ENCODE measurements at places on chromosomes 6 and 20.

DNA sequence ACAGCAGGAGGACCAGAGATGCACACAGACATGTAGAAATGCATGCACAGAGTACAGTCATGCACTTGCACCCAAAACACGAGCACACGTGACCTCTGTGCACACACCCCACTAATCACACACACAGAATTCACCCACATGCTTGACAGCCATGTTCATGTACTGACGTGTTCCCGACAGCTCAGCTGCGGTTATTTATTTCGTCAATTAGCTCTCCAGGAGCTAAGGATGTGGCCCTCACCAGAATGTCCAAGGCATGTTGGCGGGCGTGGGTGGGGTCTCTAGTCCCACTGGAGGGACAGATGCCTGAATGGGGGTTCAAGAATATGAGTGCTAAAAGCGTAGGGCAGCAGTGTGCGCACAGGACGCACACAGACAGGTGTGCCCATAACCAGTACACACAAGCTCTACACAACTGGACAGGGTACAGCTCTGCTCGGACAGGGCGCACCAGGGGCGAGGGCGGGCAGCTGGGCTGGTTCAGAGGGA lies 571 bp upstream of the PRPF6 start:
- DNase-seq = no peak

GRCh38 chr6:13764996-13765395 lies 49.4 kb downstream of the MCUR1 start:
- DNase-seq = no peak

- peak; percentile 86 for DNase-seq
Measured at GRCh38 chr6:148177589-148178233, 164.9 kb upstream of the SASH1 start.

GRCh38 chr20:23212464-23212995 lies 126.4 kb upstream of the CD93 start:
- DNase-seq = no peak

DNA sequence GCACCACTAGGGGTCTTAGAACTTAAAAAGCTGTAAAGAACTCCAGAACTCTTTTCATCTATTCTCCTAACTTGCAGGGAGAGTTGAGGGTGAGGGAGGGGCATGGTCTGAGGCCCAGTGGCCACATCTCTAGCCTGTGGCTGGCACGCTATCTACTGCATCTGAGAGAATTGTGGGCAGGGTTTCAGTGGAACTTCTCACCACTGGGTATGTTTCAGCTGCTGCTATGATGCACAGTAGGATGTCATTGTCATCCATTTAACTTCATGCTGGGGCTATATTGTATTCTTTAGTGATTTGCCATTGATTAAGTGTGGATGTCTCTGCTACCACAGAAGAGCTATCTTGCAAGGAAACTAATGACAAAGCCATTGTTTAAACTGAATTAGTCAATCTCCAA lies 4.5 kb downstream of the TMEM14A start:
- no peak for DNase-seq

- no peak for DNase-seq
Measured at GRCh38 chr6:30928677-30929076, 3.3 kb downstream of the SFTA2 start.

DNA sequence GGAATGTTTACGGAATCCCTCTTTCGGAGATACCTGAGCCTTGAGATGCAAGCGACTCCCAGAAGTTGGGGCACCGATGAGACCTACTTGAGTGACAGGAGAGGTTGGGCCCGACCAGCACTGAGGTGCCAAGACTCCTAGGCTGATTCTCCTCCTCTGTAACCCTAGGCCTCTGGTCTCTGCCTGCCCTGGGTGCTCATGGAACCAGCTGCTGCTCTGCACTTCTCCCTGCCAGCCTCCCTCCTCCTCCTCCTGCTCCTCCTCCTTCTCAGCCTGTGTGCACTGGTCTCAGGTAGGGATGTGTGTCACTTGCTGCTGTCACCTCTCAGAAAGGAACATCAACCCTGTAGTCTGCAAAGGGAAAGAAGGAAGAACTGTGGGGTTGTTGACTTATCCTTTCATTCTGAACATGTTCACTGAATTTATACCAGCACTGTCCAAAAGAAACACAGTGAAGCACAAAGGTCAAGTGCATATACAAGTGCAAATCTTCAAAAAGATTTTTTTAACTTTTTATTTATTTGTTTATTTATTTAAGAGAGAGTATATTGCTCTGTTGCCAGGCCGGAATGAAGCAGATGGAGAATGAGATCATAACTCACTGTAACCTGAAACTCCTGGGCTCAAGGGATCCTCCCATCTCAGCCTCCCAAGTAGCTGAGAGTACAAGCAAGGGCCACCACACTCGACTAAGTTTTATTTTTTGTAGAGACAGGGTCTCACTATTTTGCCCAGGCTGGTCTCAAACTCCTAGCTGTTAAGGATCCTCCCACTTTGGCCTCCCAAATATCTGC lies 913 bp downstream of the BTN2A2 start:
- DNase-seq = no peak

GRCh38 chr6:106540907-106541306 lies 88.4 kb downstream of the RTN4IP1 start:
- DNase-seq = no peak

GRCh38 chr6:47380251-47380650 lies 70.5 kb upstream of the TNFRSF21 start:
- no peak for DNase-seq

DNA sequence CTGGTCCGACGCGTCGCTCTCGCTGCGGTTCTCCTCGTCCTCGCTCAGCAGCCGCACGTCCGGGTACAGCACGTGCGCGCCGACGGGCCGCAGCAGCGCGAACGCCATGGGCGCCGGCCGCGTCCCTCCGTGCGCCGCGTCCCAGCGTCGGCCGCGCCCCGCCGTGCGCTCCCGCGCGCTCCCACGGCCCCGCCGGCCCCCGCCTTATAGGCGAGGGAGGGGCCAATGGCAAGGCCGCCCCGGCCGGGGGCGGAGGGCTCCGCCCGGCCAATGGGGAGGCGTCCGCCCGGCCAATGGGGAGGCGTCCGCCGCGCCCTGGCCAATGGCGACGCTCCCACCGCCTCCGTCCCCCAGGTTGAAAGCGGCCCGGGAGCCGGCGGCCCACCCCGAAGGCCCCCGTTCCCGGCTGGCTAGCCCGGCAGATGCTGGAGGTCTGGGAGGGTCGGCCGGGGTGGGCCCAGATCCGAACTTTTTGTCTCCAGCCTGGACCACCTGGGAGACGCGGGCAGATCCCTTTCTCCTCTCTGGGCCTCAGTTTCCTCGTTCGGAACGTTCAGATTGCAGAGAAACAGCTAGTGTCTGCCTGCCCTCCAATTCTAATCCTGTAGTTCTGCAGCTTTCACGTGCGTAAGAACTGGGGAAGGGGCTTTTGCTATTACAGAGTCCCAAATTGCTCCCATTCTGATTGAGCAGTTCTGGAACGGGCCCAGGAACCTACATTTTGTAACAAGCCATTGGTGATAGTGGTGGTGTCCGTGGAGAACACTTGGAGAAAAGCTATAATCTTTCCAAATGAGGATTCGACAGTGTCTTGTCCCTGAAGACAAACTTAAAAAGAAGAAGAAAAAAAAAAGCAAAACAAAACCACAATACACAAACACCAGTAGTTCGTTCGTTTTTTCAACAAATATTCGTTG lies at the start of gene TCF15:
TSS of gene TCF15 (minus strand) at position 180 of the 917 bp plus-strand sequence. CDS start at position 108, 72 bp downstream.
- DNase-seq = no peak

GRCh38 chr6:33297406-33297955 lies 1.3 kb downstream of the RGL2 start:
- no peak for DNase-seq

- no peak for DNase-seq
Measured at GRCh38 chr20:59804347-59804746, 129.1 kb downstream of the SYCP2 start.

DNA sequence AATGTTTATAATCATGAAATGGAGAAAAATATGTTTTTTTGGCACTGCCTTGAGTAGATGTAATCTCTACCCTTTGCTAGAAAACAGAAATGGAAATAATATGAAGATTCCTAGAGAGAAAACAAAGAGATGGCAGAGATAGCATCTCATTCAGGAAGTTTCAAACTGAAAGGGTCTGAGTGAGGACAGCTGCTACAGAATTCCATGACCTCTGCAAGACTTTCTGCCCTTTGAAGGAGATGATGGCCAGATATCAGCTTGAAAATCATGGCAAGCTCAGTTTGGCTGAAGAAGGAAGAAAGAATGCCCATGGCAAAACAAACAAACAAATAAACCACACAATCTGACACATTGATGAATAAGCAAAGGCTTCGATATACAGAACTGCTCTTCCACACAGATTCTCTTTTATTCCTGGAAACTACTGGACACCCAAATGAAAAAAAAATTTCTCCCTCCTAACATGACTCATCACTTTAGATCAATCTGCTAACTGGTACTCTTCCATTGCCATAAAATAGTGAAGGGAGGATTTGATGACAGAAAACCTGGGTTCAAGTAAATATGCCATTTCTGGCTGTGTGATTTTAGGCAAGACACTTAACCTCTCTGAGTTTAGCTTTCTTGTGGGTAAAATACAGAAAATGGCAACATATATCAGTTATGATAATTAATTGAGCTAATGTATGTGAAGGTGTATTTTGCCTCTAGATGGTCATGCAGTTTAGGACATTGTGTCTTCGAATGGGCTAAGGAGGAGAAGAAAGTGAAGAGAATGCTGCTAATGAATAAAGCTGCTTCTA lies 105.9 kb upstream of the SPACA1 start:
- DNase-seq = no peak

DNA sequence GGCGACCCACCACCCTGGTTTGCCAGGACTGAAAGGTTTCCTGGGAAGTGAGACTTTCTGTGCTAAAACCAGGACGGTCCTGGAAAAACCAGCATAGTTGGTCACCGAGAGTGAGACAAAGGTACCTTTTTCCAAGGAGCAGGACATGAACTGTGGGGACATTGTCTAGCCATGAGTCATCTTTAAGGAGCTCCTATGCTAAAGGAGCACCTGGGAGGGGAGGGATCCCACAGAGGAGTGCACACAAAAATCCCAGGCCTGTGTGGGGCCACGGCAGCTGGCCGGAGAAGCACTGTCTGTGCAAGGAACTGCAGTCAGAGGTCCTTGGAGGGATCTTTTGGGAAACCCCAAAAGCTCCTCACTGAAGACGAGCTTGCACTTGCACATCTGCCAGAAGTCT lies 109.1 kb upstream of the PLEKHG1 start:
- DNase-seq = no peak

- no peak for DNase-seq
Measured at GRCh38 chr20:31872406-31872805, 2.0 kb downstream of the TTLL9 start.

DNA sequence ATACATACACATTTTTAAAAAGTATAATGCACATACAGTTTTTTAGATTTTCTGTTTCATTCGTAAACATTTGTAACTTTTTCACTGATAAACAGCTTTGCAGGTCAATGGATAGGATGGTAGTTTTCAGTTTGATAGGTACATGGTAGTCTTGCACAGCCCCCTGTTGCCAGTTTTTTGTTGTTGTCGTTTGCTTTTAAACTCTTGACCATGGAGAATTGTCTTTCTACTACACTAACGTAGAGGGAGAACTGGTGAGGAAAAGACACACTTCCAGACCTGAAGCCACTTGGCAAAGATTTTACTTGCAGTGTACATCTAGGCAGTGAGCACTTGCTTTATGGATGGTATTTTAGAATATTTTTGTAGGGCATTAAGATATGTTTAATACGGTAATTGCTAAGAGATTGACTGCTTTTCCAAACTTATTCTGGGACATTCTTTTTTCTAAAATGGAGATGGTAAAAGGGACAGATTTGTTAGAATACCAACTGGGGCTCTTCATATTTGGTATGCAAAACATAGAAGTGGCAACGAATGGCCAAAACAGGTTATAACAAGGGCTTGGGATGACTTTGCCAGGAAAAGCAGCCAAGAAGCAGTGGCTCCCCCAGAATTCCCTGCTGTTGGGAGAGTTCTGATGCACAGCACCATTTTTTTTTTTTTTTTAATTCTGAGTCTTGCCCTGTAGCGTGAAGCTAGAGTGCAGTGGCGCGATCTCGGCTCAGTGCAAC lies 1.5 kb downstream of the PYGB start:
- DNase-seq = no peak

GRCh38 chr6:163776906-163777686 lies 362.6 kb downstream of the QKI start:
- no peak for DNase-seq

GRCh38 chr6:65943548-65943947 lies 236.5 kb upstream of the EYS start:
- DNase-seq = no peak

DNA sequence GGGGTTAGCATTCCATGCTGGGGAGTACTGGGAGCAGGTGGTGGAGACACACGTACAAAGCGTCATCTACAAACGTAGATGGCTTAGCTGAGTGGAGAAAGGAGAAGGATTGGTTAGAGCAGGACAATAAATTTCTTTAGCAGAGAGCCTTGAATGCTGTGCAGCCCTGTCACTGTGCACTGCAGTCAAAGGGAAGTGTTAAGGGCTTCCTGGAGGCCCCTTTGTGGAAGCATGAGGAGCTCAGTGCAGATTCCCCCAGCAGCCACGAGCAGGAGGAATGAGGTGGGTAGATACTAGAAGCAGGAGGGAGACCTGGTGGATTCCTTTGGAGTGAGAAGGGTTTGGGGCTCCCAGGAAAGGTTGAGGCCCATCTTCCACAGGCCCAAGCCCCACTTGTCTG lies 6.1 kb upstream of the TREML4 start:
- no peak for DNase-seq

DNA sequence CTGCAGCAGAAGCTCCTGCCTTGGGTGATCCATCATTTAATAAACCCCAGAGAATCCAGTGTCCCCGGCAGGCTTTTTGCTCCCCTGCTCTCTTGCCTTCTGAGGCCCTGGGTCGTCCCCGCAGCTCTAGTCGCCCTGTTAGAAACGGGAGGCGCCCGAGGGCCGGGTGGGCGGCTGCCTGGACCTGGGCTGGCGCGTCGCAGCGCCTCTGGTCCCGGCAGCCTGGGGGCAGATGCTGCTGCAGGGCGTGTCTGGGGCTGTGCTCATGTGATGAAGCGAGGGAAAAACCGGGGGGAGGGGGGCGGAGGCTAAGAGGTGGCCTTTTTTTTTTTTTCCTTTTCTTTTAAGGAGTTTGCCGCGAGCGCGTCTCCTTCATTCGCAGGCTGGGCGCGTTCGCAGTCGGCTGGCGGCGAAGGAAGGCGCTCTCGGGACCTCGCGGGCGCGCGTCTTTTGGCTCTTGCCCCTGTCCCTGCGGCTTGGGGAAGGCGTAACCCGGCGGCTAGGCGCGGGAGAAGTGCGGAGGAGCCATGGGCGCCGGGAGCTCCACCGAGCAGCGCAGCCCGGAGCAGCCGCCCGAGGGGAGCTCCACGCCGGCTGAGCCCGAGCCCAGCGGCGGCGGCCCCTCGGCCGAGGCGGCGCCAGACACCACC lies 394 bp downstream of the AKAP12 start:
- peak; percentile 52 for DNase-seq

GRCh38 chr6:159989492-159990480 lies 20.9 kb downstream of the IGF2R start:
- no peak for DNase-seq
